Suprapubic skin (tissue), 4 donors: ENCODE measurements at places on chromosomes 2 and 18. TPM values are rescaled to one million over a fixed set of nuclear protein-coding genes. Genes with fewer than 3 reads are reported as not detected.

The CLEC4F gene
- total RNA-seq: 0.76 TPM

The SERPINB7 gene
- 214 TPM for total RNA-seq

The CHRNG gene
- not detected for total RNA-seq

The HOXD8 gene
- total RNA-seq: 2.2 TPM

The RNU2-63P gene
- total RNA-seq: not detected

The NEU4 gene
- not detected for total RNA-seq

The CRYGB gene
- total RNA-seq: not detected

The DNAJC5G gene
- total RNA-seq: not detected

The CPLX4 gene
- total RNA-seq: not detected

The SLC9A2 gene
- total RNA-seq: 1.2 TPM

DNA sequence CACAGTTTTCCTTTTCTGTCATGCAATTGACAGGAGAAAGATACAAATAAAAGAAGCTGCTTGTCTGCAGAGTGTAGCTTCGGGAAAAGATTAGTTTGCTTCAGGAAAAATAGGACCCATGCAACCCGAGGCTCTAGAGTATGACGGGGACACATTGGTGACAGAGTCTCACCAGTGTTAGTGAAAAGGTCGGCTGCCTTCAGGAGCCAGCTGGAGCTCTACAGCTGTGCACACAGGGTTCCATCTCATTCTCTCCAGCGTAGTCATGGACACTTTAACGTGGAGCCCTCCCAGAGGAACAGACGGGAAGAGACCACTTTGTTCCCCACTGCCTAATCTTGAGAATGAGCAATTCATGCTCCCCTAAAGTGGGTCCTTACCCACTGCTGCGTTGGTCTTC, 42.9 kb downstream of the FECH start:
- no peak for DNase-seq

DNA sequence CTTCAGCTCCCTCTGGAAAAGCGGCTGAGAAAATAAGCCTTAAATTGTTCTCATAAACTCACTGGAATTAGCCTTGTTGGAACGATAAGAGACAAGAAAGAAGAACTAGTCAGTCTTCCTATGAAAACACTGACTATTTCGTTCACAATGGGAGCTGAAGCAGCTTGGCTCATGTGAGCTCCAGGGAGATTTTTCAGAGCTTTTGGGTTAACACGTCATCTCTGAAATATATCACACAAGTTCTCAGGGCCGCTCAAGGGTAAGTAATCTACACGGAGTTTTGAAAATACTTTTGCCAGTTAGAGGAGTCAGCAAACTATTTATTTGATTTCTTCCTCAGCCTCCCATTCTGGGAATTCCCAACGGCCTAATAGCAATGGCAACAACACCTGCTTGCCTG, 316.2 kb upstream of the MGAT5 start:
- no peak for DNase-seq

DNA sequence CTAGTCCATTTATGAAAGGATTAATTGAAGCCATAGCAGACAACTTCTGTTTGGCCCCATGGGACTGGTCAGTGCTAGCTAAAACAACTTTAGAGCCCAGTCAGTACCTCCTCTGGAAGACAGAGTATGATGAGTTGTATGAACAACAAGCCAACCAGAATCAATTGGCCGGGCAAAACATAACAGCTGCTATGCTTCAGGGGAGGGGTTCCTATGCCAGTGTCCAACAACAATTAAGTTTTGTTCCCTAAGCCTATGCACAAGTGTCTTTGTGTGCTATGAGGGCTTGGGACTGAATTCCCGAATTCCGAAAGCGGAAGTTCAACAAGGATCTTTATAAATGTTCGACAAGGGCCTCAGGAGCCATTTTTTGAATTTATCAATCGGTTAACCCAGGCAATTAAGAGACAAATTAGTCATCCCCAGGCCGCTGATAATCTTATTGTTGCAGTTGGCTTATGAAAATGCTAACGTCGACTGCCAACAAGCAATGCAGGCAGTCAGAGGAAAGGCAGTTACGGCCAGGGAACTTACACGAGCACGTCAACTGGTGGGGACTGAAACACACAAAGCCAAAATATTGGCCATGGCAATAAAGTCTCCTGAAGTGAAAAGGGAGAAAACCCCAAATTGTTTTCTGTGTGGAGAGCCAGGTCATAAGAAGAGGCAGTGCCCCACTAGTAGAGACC, 57.9 kb downstream of the ZNF638 start:
- no peak for DNase-seq

- no peak for DNase-seq
These were observed 9.0 kb downstream of the FOXI3 start for GRCh38 chr2:88443353-88443938.

GRCh38 chr2:206845877-206846276, 80.5 kb downstream of the FASTKD2 start:
- DNase-seq: no peak

DNA sequence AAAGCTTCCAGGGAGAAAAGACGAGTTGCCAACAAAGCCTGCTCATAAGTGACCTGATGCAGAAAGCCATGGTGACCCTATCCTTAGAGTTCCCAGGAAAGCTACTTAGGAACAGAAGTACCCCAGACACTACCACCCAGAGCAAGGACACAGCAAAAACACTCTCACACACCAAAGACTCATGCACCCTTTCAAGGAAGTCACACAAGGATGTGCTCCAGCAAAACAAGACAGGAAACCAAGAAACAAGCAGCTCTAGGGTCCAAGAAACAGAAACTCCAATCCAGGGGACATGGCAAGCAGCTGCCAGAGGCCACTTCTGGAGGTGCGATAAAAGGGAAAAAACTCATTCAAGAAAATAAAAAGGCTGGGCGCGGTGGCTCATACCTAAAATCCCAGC, 5.7 kb downstream of the KIF1A start:
- DNase-seq: no peak

DNA sequence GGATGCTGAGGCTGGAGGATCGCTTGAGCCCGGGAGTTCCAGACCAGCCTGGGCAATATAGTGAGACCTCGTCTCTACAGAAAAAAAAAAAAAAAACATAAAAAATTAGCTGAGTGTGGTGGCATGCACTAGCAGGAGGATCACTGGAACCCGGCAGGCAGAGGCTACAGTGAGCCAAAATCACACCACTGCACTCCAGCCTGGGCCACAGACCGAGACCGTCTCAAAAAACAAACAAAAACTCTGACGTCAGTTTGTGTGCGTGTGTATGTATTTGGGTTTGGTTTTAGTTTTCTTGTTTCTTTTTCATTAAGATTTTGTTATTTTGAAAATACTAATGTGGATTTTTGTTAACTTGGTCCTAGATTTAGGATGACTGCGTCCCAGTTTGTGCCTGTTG, 19.0 kb downstream of the CEP68 start:
- peak; percentile 48 for DNase-seq

DNA sequence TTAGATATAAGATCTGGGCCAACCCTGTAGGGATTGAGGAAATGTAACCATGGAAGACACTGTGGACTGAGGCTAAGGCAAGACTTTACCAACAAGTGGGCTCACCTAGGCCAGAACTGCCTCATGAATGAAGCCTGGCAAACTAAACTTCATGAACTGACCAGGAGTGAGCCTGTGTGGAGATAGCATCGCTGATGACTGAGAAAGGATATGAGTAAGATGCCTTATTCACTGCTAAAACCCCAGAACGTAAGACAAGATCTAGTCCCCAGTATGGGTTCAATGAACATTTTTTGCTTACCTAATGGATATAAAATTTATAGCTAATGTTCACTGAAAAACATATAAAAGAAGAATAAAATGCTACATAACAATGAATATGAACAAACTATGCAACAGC, 399.8 kb downstream of the SATB2 start:
- no peak for DNase-seq

DNA sequence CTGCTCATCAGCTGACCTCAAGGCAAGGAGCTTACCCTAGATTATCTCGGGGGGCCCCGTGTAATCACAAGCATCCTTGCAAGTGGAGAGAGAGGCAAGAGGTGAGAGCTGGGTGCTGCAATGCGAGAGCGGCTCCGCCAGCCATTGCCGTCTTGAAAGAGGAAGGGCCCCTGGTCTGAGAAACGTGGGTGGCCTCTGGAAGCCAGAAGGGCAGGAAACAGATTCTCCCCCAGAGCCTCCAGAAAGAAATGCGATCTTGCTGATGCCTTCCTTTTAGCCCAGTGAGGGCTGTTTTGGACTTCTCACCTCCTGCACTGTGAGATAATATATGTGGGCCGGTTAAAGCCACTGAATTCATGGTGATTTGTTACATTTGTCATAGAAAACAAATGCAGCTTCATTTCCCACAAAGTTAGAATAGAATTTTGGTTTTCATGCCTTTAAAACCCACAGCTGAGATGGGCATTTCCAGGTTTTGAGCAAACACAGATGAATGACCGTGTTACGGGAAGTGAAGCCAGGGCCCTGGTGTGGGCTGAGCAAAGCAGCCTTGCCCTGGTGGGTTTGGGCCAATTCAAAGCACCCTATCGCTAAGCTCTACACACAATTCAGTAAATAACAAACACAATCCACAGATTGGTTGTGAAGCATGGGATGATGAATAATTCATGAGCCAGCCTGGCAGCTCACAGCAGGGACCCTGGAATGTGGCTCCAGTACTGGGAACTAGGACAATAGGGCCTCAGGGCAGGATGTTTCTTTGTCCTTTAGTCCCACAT, 319.9 kb upstream of the HS6ST1 start:
- DNase-seq: peak; percentile 63

GRCh38 chr2:124026503-124026902, 1.4 kb downstream of the CNTNAP5 start:
- DNase-seq: no peak

GRCh38 chr2:105781274-105781978, 36.7 kb downstream of the NCK2 start:
- no peak for DNase-seq

GRCh38 chr2:186302263-186302662, 183.8 kb upstream of the ZC3H15 start:
- DNase-seq: no peak

- DNase-seq: no peak
These were observed 44.4 kb downstream of the FBLN7 start for GRCh38 chr2:112182581-112183034.

DNA sequence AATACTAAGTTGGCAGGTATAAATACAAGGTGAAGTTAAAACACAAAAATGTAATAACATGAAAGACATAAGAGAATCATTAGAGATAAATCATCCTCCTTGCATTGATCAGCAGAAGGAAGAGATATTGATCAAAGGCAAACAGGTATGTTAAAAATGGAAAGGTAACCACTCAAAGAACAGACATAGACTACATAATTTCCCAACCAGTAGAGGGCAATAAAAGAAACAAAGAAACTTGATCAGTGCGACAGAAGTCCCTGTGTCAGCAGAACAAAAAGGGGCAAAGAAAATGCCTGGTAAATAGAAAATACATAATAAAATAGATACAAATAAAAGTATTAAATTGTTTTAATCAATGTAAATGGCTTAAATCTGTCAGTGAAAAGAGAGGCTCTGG, 53.6 kb downstream of the FAM228A start:
- no peak for DNase-seq

DNA sequence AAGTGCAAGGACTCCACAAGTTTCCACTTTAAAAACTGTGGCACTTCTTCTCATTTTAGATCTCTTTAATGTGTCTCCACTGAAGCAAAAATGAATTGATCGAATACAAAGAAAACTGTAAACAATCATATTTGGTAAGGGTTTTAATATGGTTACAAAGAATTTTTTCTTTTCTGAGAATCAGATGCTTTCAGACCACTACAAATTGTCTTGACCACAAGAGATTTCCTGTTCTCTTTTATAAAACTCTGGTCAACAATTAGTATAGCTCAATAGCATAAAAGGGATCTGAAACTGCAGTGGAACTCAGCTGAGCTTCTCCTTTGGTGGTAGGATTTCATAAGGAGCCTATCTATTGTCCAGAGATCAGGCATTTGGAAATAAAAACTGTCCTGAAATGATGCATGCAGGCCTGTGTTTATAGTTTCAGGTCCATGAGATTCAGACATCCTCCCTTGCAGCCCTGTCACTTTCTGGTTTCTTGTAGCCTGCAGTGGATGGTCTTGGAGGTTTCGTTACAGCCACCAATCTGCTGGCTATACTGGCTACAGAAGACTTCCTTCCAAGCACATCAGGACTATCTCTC, 120.0 kb downstream of the DOCK10 start:
- no peak for DNase-seq

- no peak for DNase-seq
These were observed 230.9 kb downstream of the RBM43 start for GRCh38 chr2:151030663-151031230.

GRCh38 chr2:11552260-11552638, 18.4 kb downstream of the GREB1 start:
- DNase-seq: no peak

DNA sequence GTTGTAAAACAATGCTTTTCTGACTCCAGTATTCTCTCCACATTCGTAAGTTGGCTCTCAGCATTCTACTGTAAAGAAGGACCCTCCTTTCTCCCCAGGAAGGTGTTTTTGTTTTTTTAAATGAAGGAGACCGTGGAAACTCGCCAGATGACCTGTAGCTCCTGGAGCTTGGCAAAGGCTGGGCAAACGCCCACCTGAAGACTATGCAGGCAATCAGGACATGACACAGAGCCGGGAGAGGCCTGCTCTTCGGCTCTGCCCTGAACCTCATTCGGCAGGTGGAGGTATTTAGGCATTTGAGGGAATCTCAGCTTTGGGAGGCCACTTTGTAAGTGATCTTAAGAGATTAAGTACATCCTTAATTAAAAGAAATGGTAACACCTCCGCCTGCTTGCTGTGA, 17.4 kb downstream of the CASP10 start:
- no peak for DNase-seq

- DNase-seq: no peak
These were observed 72.1 kb upstream of the ZNF236 start for GRCh38 chr18:76750269-76750668.

- no peak for DNase-seq
These were observed 6.2 kb downstream of the MRPS5 start for GRCh38 chr2:95115418-95115817.

DNA sequence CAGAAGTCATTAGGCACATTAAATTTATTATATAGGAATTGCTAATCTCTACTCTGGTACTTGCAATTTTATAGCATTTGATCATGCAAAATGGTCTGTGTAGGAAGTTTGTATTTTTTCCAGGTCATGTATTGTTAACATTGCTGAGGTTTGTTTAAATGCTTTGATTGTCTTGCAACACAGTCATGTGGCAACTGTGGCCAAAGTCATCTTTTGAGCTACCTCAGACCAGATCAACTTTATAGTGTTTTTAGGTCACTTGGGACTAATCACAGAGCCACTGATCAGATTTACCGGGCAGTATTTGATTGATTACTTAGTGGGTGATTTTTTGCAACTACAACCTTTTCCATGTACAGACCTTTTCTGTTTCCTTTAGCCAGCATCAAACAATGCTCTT, 3.7 kb downstream of the SERPINB5 start:
- no peak for DNase-seq

- DNase-seq: no peak
These were observed 84.4 kb downstream of the TMEM131 start for GRCh38 chr2:97911206-97911921.
